T-helper 17 cell (primary cell): ENCODE measurements at places on chromosomes 13 and 19.

DNA sequence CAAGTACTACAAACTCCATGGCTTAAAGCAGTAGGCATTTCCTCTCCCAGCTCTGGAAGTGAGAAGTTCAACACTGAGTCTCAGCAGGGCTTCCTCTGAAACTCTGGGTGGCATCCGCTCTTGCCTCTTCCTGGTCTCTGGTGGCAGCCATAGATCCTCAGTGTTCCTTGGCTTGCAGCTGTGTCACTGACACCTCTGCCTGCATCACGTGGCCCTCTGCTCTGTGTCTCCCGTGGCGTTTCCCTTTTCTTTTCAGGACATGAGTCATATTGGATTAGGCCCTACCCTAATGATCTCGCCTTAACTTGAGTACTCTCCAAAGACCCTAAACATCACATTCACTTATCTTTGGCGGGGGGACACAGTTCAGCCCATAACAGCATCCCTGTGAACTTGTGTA is 466.7 kb downstream of the MYO16 start:
- H3K27ac ChIP-seq, result no peak overlapping the region
- no peaks in the 10 kb centered on the region for H3K27me3 ChIP-seq
- H3K4me3 ChIP-seq, result no peak overlapping the region
- no peaks in the 10 kb centered on the region for H3K4me1 ChIP-seq
- no peak for DNase-seq

DNA sequence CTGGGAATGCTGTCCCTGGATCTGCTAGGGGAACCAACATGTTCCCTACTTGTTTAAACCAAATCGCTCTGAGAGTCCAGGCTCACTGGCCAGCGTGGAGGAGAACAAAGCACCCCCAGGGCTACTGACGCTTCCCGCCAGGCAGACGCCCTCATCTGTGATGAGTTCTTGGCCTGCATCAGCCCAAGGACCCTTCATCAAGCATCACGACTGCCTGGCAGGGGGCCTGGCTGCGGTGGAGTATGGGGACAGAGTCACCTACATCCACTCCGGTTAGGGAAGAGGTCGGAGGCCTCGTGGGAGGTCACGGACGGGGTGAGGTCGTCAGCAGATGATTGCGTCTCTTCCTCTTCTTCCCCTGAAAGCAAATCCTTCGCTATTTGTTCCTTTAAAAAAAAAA is 17.7 kb downstream of the MIER2 start:
- H3K27me3 ChIP-seq, result no peaks in the 10 kb centered on the region
- H3K36me3 ChIP-seq, result peaks cover 2% of the 10 kb centered on the region
- DNase-seq, result no peak

- H3K36me3 ChIP-seq, result no peaks in the 10 kb centered on the region
- H3K4me3 ChIP-seq, result no peak overlapping the region
- H3K4me1 ChIP-seq, result no peaks in the 10 kb centered on the region
- H3K27ac ChIP-seq, result no peak overlapping the region
These were observed 141.7 kb upstream of the SERP2 start for GRCh38 chr13:44231786-44232516.

DNA sequence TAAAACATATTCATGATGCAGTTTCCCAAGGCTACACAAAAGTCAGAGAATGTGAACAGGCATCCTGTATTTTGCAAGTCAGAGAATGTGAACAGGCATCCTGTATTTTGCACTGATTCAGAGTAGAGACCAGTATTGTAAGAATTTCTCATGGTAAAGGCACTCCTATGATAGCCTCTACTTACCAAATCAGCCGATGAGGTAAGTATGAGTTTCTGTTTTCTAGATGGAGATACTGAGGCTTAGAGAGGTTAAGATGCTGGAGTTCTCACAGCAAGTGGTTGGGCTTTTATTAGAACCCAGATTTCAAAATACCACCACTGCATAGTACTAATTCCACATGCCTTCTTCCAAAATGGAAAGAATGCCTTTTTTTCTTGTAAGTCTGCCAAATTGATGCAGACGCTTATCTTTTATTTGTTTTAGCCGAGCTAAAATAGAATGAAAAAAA is 12.3 kb downstream of the TPT1 start:
- peaks cover 57% of the 10 kb centered on the region for H3K4me1 ChIP-seq
- no peak overlapping the region for H3K4me3 ChIP-seq
- peak overlapping the region; percentile 81 for H3K27ac ChIP-seq

GRCh38 chr13:112756511-112756966 is 66.7 kb downstream of the ATP11A start:
- H3K4me3 ChIP-seq, result no peak overlapping the region
- no peak for DNase-seq
- peaks cover 22% of the 10 kb centered on the region for H3K4me1 ChIP-seq
- H3K27me3 ChIP-seq, result no peaks in the 10 kb centered on the region

DNA sequence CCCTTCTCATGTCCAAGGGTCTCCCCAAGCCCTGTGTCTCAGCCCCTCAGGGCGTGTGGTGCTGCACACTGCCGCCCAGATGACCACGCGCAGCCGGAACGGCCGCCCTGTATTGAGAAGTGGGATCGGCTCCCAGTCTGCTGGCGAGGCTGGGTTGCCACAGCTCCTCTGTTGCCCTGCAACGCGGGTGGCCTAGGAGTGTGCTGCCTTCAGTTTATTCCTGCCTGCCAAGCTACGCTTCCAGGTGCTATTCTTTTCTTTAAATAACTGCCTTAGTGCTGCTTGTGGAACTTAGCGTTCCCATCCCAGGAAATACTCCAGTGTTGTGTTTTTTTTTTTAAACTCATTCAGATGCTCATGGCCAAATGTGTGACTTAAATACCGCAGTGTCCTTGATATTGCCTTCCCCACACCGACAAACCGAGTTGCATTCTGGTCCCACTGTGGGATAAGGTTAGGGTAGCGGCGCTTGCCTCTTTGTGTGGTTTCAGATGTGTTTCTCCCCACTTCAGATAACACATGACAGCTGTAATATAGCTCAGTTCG is 16.6 kb downstream of the ACTN4 start:
- peak overlapping the region; percentile 39 for H3K27ac ChIP-seq
- H3K4me1 ChIP-seq, result peaks cover 51% of the 10 kb centered on the region
- peaks cover 2% of the 10 kb centered on the region for H3K36me3 ChIP-seq

DNA sequence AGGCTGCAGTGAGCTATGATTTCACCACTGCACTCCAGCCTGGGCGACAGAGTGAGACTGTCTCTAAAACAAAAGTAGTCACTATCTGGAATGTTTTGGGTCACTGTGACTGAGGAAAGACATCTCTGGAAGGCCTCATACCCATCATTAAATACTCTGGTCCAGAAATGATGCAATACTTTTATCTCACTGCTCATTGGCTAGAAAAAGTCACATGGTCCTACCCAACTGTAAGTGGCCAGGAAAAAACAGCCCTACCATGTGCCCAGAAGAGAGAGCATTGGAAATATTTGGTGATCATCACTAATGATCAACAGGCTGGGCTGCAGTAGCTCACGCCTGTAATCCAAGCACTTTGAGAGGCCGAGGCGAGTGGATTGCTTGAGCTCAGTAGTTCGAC is 29.8 kb downstream of the PNPLA6 start:
- no peak overlapping the region for H3K27ac ChIP-seq
- H3K27me3 ChIP-seq, result no peaks in the 10 kb centered on the region
- no peak for DNase-seq
- H3K36me3 ChIP-seq, result no peaks in the 10 kb centered on the region

- DNase-seq, result no peak
- H3K36me3 ChIP-seq, result no peaks in the 10 kb centered on the region
- no peak overlapping the region for H3K27ac ChIP-seq
- no peaks in the 10 kb centered on the region for H3K4me1 ChIP-seq
- no peak overlapping the region for H3K4me3 ChIP-seq
- no peaks in the 10 kb centered on the region for H3K27me3 ChIP-seq
These were observed 710.9 kb upstream of the SPRY2 start for GRCh38 chr13:81051873-81052272.

DNA sequence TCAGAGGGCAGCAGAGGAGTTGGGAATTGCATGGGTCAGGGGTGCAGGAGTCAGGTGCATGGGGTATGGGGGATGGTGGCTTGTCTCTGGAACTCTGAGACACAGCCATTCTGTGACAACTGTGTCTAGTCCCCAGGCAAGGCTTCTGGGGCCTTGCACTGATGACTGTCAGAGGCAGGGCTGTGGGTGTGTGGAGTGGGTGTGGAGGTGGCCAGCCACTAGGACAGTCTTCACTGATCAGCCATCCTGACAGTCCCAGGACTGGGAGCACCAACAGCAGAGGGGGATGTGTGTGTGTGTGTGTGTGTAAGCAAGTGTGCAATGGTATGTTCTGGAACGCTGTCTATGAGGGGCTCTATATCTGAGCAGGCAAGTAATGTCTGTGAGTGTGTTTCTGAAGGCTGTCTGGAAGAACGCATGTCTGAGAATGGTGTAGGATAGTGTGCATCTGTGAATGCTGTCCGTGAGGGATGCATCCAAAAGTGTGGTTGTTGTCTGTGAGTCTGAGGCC is 5.4 kb downstream of the NUMBL start:
- no peaks in the 10 kb centered on the region for H3K27me3 ChIP-seq
- H3K27ac ChIP-seq, result no peak overlapping the region
- no peak for DNase-seq

GRCh38 chr13:25963674-25964073 is 88.1 kb downstream of the SHISA2 start:
- no peak for DNase-seq
- H3K4me3 ChIP-seq, result no peak overlapping the region
- H3K36me3 ChIP-seq, result peaks cover 2% of the 10 kb centered on the region
- H3K27me3 ChIP-seq, result no peaks in the 10 kb centered on the region
- H3K4me1 ChIP-seq, result peaks cover 5% of the 10 kb centered on the region

DNA sequence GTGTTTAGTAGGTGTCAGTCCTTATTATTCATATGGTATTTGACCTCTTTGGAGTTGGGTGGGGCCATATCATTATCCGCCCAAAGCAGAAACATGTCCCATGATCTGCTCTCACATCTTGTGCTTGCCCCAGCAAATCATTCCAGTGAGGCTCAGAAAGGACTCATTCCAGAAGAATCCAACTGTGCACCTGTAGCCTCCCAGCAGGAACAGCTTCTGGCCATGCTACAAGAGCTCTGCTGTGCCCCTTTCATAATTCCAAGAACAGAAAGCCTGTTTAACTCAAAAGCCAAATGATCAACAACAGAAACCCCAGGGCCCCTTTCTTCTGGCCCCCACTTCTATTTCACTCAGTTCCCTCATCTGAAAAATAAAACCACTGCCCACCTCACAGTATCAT is 673.1 kb downstream of the DIAPH3 start:
- no peak overlapping the region for H3K4me3 ChIP-seq
- H3K4me1 ChIP-seq, result no peaks in the 10 kb centered on the region
- no peaks in the 10 kb centered on the region for H3K36me3 ChIP-seq
- H3K27me3 ChIP-seq, result peaks cover 28% of the 10 kb centered on the region

GRCh38 chr19:7597689-7598088 is 2.0 kb downstream of the CAMSAP3 start:
- no peak overlapping the region for H3K27ac ChIP-seq
- H3K36me3 ChIP-seq, result peaks cover 7% of the 10 kb centered on the region
- DNase-seq, result no peak
- H3K27me3 ChIP-seq, result peaks cover 59% of the 10 kb centered on the region
- H3K4me3 ChIP-seq, result no peak overlapping the region

DNA sequence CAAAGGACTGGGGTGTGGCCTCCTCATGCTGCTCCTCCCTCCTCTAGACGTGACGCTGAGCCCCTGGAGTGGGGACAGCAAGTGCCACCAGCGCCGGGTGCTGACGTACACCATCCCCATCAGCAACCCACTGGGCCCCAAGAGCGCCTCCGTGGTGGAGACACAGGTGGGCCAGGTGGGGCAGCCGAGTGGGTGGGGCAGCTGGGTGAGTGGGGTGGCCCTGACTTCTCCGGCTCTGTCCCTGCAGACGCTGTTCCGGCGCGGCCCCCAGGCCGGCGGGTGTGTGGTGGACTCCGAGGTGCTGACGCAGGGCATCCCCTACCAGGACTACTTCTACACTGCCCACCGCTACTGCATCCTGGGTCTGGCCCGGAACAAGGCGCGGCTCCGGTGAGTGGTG is 11.1 kb upstream of the SCN1B start:
- no peak overlapping the region for H3K27ac ChIP-seq
- peaks cover 13% of the 10 kb centered on the region for H3K36me3 ChIP-seq
- no peak for DNase-seq
- peaks cover 21% of the 10 kb centered on the region for H3K4me1 ChIP-seq
- no peaks in the 10 kb centered on the region for H3K27me3 ChIP-seq

- H3K4me3 ChIP-seq, result no peak overlapping the region
- no peaks in the 10 kb centered on the region for H3K36me3 ChIP-seq
- no peak for DNase-seq
- H3K4me1 ChIP-seq, result peaks cover 7% of the 10 kb centered on the region
These were observed 77.6 kb downstream of the KDM4B start for GRCh38 chr19:5046339-5047039.

- H3K27ac ChIP-seq, result no peak overlapping the region
- DNase-seq, result no peak
- no peaks in the 10 kb centered on the region for H3K4me1 ChIP-seq
- no peak overlapping the region for H3K4me3 ChIP-seq
These were observed 222.0 kb downstream of the PCDH9 start for GRCh38 chr13:67008075-67008668.

DNA sequence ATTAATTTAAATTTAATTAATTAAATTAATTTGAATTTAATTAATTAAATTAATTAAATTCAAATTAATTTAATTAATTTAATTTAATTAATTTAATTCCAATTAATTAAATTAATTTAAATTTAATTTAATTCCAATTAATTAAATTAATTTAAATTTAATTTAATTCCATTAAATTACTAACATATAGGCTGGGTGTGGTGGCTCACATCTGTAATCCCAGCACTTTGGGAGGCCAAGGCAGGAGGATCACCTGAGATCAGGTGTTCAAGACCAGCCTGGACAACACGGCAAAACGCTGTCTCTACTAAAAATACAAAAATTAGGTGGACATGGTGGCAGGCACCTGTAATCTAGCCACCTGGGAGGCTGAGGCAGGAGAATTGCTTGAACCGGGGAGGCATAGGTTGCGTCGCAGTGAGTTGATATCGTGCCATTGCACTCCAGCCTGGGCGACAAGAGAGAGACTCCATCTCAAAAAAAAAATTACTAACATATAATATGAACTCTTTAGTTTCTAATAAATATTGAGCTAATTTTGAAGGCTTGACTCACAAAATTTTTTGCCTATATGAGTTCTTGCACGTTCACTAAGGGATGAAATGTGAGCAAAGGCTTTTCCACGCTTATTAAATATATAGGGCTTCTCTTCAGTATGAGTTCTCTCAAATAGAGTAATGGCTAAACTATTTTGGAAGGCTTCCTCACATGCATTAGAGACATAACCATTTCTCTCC is 9.0 kb upstream of the USP29 start:
- H3K4me3 ChIP-seq, result no peak overlapping the region
- no peaks in the 10 kb centered on the region for H3K27me3 ChIP-seq
- H3K27ac ChIP-seq, result no peak overlapping the region
- DNase-seq, result no peak
- H3K36me3 ChIP-seq, result no peaks in the 10 kb centered on the region

- no peaks in the 10 kb centered on the region for H3K27me3 ChIP-seq
- no peaks in the 10 kb centered on the region for H3K36me3 ChIP-seq
- H3K4me3 ChIP-seq, result no peak overlapping the region
- H3K4me1 ChIP-seq, result peaks cover 14% of the 10 kb centered on the region
- DNase-seq, result no peak
These were observed 74.7 kb downstream of the GADD45B start for GRCh38 chr19:2550431-2551171.
